Activated CD4-positive, alpha-beta T cell treated with anti-CD3 and anti-CD28 coated beads for 36 hours (primary cell): ENCODE measurements at places on chromosomes 12 and 14. TPM values are rescaled to one million over a fixed set of nuclear protein-coding genes. Genes with fewer than 3 reads are reported as not detected.

GRCh38 chr12:4723226-4723625 lies 3.0 kb downstream of the GALNT8 start:
- no peaks in the 10 kb centered on the region for H3K36me3 ChIP-seq
- peaks cover 24% of the 10 kb centered on the region for H3K27me3 ChIP-seq
- no peak overlapping the region for H3K4me3 ChIP-seq
- no peak for DNase-seq
- H3K4me1 ChIP-seq, result no peaks in the 10 kb centered on the region

GRCh38 chr14:102579696-102580549 lies 12.5 kb upstream of the RCOR1 start:
- H3K27ac ChIP-seq, result no peak overlapping the region
- no peak for DNase-seq
- no peaks in the 10 kb centered on the region for H3K4me1 ChIP-seq
- H3K36me3 ChIP-seq, result no peaks in the 10 kb centered on the region
- no peak overlapping the region for H3K4me3 ChIP-seq
- peaks cover 3% of the 10 kb centered on the region for H3K27me3 ChIP-seq

Gene PTPRB
- not detected for total RNA-seq

- H3K36me3 ChIP-seq, result no peaks in the 10 kb centered on the region
- H3K27me3 ChIP-seq, result no peaks in the 10 kb centered on the region
- H3K4me1 ChIP-seq, result no peaks in the 10 kb centered on the region
- no peak overlapping the region for H3K4me3 ChIP-seq
Measured at GRCh38 chr12:85606455-85606854, 229.8 kb downstream of the RASSF9 start.
